Small intestine (tissue), 16 donors: ENCODE measurements at places on chromosomes 5 and 9.

DNA sequence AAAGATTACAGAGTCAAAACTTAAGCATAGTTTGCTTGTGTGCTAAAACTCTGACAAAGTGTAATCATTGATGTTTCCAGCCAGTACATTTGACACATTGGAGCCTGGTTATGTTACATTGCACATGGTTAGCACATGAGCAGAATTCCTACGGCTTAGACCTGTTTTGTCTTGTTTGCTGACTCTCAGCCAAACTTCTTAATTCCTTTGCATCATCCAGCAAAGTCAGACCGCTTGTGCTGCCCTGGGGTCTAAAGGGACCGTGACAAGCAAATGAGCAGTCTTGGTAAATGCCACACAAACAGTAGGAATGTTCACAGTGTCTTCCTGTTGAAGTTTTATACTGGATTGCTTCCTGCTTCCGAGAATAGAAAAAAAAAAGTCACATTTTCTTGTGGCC lies 72.0 kb upstream of the ENTREP1 start:
- DNase-seq = no peak

GRCh38 chr5:35182910-35183535 lies 47.3 kb downstream of the PRLR start:
- peak; percentile 45 for DNase-seq

GRCh38 chr9:133054966-133055365 lies 6.8 kb upstream of the CEL start:
- DNase-seq = no peak

DNA sequence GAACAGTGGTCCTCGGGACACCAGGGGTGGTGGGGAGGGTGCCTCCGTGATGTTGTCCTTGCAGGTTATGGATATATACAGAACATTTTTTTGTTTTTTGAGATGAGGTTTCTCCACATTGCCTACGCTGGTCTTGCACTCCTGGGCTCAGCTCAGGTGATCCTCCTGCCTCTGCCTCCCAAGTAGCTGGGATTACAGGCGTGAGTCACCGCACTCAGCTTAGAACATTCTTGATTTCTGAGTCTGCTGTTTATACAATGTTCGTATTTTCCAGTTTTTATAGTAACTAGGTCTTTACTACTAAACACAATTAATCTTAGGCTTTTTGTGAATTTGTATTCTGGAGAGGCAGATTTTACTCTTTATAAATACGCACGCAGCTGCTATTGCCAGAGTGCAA lies 6.0 kb downstream of the PMPCA start:
- DNase-seq = no peak

- no peak for DNase-seq
Measured at GRCh38 chr5:63655043-63655442, 307.2 kb downstream of the HTR1A start.

GRCh38 chr5:19401032-19401431 lies 587.0 kb downstream of the CDH18 start:
- DNase-seq = no peak

GRCh38 chr9:127778280-127779135 lies at the start of gene SH2D3C:
SH2D3C (minus strand) TSS chr9:127778666; CDS start chr9:127778627, 39 bp downstream.
- no peak for DNase-seq
